Activated CD8-positive, alpha-beta T cell treated with anti-CD3 and anti-CD28 coated beads for 36 hours (primary cell): ENCODE measurements at places on chromosomes 3 and 15. TPM values are rescaled to one million over a fixed set of nuclear protein-coding genes. Genes with fewer than 3 reads are reported as not detected.

Gene FBXL22
- 0.63 TPM for total RNA-seq

GRCh38 chr15:78922527-78922926 is 22.3 kb downstream of the CTSH start:
- no peak for DNase-seq

DNA sequence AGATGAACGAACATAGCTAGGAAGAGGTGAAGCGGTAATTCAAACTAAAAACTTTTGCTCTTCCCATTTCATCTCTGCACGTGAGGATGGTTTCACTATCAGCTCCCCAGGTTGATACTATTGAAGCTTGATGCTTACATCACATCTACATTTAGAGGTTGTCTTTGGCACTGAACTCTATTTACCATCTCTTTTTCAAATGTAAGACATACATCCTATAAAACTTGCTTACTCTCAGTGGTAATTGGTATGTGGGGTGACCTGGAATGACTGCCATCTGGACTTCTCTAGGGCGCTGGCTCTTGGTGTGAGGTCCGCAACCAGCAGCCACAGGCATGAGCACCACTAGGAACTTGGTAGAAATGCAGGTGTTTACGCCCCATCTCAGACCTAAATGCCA is 118.1 kb downstream of the AKAP13 start:
- no peak for DNase-seq

Gene OTOL1
- not detected for total RNA-seq

DNA sequence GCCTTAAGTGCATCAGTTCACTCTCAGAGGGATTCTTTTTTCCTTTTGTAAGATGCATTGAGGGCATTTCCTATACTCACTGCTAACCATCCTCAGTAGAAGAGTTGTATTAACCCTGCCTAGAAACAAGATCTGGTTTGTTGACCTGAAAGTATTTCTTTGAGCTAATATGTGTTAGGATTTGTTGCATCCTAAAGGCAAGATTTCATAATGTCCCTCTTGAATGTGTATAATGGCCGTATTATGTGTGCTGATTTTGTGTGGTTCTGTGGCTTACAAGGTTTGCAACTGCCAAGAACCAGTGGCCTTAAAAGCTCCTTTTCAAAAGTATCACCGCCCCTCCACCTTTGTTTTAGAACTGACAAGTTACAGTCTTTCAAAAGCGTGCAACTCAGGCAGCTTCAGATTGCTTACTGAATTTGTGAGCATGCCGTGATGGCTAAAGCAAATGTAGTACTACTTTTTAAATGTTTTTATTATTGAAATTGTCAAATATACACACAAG is 182.0 kb upstream of the BHLHE40 start:
- DNase-seq, result no peak

- DNase-seq, result no peak
Observed at GRCh38 chr15:88113613-88114308, 142.8 kb downstream of the NTRK3 start.

DNA sequence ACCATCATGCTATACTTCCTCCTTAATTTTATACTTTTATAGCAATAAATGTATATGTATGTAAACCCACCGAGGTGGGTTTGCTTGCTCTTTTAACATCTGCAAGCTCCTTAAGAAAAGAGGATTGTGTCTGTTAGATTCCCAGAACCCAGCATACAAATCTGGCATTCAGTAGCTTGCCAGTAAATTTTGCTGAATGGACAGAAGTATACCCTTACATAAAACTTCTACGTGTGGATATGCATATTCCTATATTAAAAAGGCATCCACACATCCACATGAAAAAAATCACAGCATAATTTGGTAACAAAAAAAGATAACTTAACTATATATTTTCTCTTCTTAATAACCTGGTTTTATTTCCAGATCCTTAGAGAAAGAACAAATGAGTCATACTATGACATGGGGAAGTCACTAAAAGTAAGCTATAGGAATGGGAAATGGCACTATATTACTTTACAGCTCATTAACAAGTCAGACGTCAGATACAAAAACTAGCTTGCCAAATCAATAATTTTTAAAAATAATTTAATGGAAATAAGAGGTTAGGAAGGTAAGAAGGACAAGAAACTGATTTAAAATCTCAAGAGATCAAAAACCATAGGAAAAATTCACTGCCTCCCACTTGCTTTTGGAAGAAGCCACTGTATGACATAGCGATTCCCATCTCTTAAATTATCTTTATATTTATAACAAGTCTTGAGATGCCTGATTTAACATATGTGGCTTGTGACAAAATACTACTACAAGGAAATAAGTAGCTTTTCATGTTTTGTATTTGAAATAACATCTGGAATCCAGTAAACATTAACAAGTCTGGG is 68.7 kb downstream of the SUMF1 start:
- no peak for DNase-seq

- no peak for DNase-seq
Observed at GRCh38 chr15:51669381-51669780, 11.9 kb upstream of the SCG3 start.

GRCh38 chr15:66803182-66803729 is 101.2 kb downstream of the SMAD6 start:
- no peak for DNase-seq

DNA sequence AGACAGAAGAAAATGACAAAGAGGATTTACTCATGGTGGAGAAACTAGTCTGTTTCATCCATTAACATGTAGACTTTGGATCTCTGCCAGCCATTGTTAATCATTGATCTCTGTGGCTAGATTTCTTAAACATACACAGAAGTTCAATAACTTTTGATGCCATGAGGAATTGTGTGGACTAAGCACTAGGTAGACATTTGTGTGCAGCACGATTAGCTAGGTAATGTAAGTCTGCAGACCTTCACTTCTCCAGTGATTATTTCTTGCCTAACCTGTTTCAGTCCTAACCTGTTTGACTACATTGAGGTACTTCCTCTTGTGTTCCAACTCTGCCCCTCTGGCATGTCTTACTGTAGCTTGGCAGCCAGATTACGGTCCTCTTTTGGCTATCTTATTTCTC is 928.5 kb upstream of the ROBO1 start:
- DNase-seq, result no peak

Gene EFHB
- 0.77 TPM for total RNA-seq

Gene MEX3B
- total RNA-seq, result 0.99 TPM

Gene ZIC1
- total RNA-seq, result not detected

Gene GABRB3
- total RNA-seq, result 0.16 TPM

DNA sequence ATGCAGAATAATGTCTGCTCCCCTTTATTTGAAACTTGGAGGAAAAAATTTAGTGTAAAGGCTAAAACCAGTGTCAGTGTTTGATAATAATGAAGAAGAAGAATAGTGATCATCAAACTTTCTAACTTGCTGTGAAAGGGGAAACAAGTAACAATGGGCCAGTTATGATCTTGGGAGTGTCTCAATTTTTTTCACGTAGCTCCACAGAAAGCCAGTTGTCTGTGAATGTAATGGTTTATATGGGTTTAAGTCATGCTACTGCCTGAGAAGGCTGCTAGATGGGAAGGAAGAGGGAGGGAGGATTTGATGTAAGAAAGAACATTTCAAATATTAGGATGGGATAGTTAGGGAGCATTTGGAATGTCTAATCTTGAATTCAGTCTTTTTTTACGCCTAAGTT is 21.1 kb upstream of the SSR3 start:
- no peak for DNase-seq

DNA sequence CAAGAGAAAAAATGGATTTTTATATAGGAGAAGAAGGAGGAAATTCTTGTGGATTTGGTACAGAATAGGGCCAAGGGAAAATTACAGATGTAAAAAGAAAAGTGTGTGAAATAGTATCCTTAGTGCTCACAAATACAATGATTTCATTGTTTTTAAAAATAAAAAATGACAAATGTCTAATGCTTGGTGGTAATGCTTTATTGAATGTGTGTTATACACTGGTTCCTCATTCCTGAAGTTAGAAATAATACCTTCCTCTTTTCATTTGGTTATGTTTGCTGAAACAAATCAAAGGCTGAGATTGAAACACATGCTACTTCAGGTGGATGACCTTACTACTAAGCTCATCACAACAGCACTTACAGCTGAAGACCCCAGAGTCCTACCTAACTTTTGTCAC is 37.7 kb upstream of the CCR2 start:
- DNase-seq, result no peak

Gene MINAR1
- 0.45 TPM for total RNA-seq

- DNase-seq, result no peak
Observed at GRCh38 chr15:54810496-54810895, 386.2 kb downstream of the RSL24D1 start.

- no peak for DNase-seq
Observed at GRCh38 chr15:98504998-98505397, 143.3 kb upstream of the IGF1R start.

GRCh38 chr3:127774647-127775046 is 47.7 kb downstream of the MGLL start:
- DNase-seq, result no peak

GRCh38 chr3:72679540-72680198 is 168.6 kb downstream of the SHQ1 start:
- no peak for DNase-seq
